ENCODE measurements at places on chromosomes 11 and 22.

GRCh38 chr22:40410272-40410671, 39.9 kb downstream of the SGSM3 start:
- no peak for DNase-seq

- no peak for DNase-seq
Observed at GRCh38 chr11:72721689-72722049, 30.5 kb downstream of the ARAP1 start.

DNA sequence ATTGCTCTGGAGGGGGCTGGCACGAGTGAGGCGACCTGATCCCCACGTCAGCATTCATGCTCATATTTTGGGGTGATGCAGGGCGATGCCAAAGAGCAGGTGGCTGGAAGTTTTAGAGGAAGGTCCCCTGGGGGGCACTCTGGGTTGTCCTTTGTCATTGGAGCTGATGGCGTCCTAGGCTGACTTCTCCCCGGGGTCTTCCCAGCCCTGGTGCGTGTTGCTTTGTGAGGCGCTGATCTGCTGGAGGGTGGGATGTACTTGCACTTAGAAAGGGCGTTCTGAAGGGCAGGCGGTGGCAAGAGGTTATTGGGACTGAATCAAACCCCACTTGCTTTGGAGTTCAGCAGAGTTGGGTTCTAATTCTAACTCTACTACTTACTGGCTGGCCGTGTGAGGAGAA, 313.3 kb downstream of the NTM start:
- no peak for DNase-seq

GRCh38 chr11:131491503-131491902, 121.1 kb downstream of the NTM start:
- no peak for DNase-seq

Measured in SIG-M5 (cell line).